Activated gamma-delta T cell treated with anti-CD3 and anti-CD28 coated beads, Interleukin-2, amount 50 U/mL, for 16 hours (primary cell): ENCODE measurements at places on chromosomes 12 and 14.

DNA sequence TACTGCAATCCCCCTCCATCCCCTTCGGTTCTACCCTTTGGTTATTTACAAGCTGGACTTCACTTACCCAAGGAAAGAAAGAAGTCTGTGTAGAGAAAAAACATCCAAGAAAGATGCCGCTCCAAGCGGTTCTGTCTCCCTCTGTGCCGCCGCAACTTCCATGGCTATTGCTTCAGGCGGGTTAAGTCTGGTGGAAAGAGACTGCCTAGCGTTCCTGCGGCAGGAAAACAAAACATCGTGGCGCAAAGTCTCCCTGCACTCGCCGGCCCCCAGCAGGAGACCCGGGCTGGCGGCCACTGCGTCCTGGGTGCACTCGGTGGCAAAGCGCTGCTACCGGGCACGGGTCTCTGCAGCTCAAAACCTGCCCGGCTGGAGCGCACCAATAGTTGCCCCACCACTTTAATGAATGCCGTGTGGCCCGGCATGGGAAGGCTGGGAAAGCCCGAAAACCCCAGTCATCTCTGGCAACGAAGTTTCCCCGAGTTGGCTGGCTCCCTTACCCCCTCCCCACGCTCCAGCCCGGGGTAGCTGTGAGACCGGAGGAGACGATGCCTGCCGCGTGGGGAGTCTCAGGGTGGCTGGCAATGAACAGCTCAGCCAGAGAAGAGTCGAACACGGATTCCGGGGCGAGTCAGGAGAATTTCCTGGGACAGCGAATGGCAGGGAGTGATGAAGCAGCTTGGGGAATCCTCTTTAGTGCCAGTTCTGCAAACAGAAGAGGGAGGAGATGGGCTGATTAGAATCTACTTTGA lies 3.5 kb upstream of the KCNK10 start:
- DNase-seq = no peak

DNA sequence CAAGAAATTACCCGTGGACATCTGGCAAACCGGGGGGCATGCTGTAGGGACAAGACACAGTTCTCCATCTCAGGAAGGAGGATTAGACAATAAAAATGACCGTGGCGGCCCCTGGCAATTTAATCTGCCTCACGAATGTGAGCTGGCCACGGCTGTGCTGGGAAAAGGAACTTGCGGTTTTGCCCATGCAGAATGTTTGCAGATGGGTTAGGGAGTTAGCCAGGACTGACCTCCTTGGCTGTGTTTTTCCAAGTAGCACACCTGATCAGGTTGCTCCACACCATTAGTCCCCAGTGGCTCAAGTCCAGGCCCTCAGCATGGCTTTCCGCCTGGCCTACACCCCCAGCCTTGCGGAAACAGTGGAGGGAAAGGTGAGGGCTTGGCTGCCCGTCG lies 20.8 kb downstream of the TPCN1 start:
- DNase-seq = no peak

DNA sequence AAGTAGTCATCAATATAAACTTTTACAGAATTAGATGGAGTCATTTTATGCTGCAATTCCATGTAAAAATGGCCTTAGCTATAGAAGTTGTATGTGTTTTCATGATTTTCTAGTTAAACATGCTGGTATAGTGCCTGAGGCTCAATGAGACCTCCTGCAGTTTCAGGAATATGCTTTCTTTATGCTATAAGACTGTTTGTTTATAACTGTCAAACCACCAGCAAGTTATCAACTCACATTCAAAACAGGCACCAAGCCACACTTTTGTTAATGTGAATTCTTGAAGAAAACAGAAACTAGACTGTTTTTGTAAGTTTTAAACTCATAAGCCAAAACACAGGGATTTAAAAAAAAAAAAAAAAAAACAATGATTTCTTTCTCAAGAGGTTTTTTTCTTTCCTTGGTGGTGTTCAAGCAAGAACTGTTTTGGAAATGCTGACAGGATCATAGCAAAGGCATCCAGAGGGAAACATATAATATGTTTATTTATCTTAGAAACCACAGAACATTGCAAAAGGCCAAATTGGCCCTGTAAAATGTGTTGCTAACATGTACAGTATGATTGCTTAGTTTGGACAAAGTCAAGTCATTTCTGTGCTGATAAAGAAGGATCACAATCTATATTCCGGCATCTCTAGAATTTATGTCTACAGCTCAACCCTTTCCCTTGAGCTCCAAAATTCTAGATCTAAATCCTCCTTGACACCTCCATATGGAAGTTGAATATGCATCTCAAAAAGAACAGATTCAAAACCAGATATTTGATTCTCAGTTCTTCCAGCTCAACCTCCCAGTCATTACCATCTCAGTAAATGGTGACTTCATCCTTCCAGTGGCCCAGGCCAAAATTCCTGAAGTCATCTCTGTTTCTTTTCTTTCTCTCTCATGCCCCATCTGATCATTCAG lies 29.0 kb upstream of the LUM start:
- DNase-seq = no peak

GRCh38 chr14:76257111-76257803 lies 105.5 kb downstream of the GPATCH2L start:
- DNase-seq = no peak

DNA sequence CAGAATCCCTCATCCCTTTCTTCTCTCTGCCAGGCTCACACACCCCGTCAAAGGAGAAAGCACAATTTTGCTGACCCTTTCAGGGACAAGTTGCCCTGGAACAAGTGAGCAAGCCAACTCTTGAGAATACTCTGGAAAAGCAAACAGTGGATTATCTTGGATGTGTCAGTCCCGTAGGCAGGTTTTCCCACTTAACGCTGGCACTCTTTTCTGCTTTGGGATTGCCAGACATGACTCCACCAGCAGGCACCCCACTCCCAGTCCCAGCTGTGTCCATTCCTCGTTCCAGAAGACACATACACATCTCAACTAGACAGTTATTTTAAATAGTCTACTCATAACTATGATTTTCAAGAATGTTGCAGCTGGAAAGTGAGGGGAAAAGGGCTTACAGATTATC lies 145.5 kb upstream of the CDKN3 start:
- no peak for DNase-seq

GRCh38 chr12:48351022-48351708 lies 446 bp upstream of the ZNF641 start:
- DNase-seq = no peak

DNA sequence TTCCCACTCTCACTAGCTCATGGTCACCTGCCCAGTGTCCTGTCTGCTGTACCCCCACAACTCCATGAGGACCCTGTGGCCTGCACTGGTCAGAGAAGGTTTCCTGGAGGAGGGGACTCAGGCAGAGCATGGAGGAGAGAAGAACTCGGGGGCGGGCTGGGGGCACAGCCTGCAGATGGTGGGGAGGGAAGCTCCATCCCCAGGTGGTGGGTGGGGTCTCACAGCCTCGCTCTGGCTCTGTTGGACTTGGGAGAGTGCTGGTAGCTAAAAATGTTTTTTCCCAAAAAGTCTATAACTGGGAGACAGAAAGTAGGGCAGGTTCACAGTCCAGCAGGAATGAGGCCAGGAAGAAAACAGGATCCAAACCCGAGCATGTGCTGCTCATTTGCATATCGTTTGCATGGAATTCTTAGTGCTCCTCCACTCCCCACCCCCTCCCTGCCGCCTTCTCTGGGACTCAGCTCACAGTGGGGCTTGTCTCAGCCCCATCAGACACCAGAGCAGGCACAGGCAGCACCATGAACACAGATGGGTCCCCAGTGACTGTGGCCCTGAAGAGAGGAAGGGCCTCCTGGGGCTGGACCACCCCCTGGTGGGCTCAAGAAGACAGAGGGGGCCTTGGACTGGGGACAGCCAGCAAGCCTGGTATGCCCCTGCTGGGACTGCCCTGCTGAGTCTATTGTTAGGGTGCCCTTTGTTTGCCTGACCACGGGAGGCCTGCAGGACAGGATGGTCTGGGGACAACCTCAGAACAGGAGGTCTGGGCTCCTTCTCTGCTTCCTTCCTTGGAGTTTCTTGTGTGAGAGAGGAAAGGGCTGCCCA lies 67.0 kb upstream of the SFSWAP start:
- no peak for DNase-seq

- DNase-seq = no peak
Measured at GRCh38 chr14:81172353-81172752, 48.4 kb downstream of the GTF2A1 start.

GRCh38 chr12:22578328-22578727 lies 34.0 kb upstream of the C2CD5 start:
- no peak for DNase-seq

DNA sequence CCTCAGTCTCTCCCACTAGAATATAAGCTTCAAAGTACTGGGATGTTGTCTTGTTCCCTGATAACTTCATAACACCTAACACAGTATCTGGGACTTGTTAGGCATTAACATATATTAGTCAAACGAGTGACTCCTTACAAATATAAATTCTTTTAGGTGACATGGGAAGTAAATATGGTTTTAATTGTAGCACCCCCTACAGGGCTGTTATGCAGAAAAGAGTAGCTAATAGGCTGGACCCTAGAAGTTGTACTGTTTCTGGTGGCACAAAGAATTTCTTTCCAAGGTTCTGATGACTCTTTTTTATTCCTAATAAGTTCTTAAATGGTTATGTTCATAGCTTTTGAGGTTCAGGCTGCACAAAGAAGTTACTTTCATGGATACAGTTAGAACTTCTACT lies 29.8 kb downstream of the GPATCH2L start:
- DNase-seq = no peak

- DNase-seq = no peak
Measured at GRCh38 chr12:77891518-77892147, 60.9 kb downstream of the NAV3 start.

GRCh38 chr12:65557438-65558181 lies 266.7 kb upstream of the HMGA2 start:
- DNase-seq = no peak

DNA sequence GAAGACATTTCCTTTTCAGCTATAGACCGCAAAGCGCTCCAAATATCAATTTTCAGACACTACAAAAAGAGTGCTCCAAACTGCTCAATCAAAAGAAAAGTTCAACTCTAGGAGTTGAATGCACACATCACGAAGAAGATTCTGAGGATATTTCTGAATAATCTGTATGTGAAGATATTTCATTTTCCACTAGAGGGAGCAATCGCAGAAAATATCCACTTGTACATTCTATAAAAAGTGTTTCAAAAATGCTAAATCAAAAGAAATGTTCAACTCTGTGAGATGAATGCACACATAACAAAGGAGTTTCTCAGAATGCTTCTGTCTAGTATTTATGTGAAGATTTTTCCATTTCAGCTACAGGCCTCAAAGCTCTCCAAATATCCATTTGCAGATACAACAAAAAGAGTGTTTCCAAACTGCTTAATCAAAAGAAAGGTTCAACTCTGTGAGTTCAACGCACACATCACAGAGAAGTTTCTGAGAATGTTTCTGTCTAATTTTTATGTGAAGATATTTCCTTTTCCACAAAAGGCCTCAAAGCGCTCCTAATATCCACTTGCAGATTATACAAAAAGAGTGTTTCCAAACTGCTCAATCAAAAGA lies 643.8 kb upstream of the ALG10B start:
- DNase-seq = no peak

GRCh38 chr14:62614122-62614521 lies 431.1 kb downstream of the KCNH5 start:
- no peak for DNase-seq
